Astrocyte (in vitro differentiated cells and primary cell): ENCODE measurements at places on chromosomes 11 and 22. TPM values are rescaled to one million over a fixed set of nuclear protein-coding genes. Genes with fewer than 3 reads are reported as not detected.

Gene PRG2
- total RNA-seq: not detected in 2 replicates

Gene KCNJ4
- total RNA-seq: 0.19 and 0.30 TPM in 2 replicates

Gene KRTAP5-2
- total RNA-seq: not detected in 2 replicates

Gene CRYBB2
- not detected in 2 replicates for total RNA-seq

Gene ELF5
- not detected in 2 replicates for total RNA-seq

Gene PANX3
- total RNA-seq: not detected in 2 replicates

Gene VWCE
- total RNA-seq: 12.2 and 17.7 TPM in 2 replicates
